ENCODE measurements at places on chromosomes 3 and 15. TPM values are rescaled to one million over a fixed set of nuclear protein-coding genes. Genes with fewer than 3 reads are reported as not detected.
A peak's percentile ranks its signal among the peaks of the same experiment; 100 is the strongest.

DNA sequence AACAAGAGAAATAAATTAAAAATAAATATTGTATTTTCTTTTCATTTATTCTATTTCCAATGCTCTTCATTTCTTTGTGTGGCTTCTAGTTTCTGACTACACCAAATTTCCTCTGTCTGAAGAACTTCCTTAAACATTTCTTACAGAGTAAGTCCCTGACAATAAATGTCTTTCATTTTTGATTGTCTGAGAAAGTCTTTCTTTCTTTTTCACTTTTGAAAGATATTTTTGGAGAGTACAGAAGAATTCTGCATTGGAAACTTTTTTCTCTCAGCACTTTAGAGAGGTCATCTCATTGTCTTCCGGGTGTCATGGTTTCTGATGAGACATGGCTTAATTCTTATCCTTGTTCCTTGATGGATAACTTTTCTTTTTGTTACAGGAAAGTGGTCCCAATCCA lies 119.6 kb downstream of the MOBP start:
- no peak for DNase-seq

DNA sequence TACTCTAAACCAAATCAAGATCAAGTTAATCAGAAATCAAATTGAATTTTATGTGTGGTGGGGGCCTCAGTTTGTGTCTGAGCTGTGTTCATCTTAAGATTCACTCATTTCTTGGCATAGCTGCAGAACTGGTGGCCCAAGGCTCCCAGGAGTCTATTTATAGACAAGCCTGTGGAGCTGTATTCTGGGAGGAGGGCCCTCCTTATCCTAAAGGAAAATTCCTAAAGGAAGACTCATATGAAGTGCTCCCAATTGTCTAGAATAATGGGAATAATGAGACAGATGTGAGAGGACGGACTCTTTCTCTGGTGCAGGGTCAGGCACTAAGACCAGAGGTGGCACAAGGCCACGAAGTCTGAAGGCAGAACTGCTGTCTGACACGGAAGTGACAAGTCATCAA lies 38.9 kb downstream of the C3orf85 start:
- DNase-seq: no peak

The PPP1R14D gene
- total RNA-seq: 197 TPM

The SATB1 gene
- 46.6 TPM for total RNA-seq

- no peak for DNase-seq
Measured at GRCh38 chr3:18080198-18080689, 337.8 kb upstream of the TBC1D5 start.

DNA sequence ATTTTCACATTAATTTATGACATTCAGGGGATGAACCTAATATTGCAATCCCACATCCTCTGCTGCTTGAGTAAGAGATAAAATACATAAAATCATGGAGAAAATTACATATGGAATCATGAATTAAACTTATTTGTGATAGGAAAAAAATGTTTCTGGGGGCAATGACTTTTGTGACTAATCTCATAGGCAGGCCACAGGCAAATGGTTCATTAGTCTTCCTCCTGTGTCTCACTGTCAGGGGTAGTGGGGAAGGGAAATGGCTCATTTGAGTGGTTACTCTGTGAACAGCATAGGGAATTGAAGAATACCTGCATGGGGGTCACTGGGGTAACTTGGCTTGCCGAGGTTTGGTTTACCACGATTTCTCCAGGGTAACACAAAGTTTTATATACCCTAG lies 72.0 kb downstream of the TFG start:
- no peak for DNase-seq

DNA sequence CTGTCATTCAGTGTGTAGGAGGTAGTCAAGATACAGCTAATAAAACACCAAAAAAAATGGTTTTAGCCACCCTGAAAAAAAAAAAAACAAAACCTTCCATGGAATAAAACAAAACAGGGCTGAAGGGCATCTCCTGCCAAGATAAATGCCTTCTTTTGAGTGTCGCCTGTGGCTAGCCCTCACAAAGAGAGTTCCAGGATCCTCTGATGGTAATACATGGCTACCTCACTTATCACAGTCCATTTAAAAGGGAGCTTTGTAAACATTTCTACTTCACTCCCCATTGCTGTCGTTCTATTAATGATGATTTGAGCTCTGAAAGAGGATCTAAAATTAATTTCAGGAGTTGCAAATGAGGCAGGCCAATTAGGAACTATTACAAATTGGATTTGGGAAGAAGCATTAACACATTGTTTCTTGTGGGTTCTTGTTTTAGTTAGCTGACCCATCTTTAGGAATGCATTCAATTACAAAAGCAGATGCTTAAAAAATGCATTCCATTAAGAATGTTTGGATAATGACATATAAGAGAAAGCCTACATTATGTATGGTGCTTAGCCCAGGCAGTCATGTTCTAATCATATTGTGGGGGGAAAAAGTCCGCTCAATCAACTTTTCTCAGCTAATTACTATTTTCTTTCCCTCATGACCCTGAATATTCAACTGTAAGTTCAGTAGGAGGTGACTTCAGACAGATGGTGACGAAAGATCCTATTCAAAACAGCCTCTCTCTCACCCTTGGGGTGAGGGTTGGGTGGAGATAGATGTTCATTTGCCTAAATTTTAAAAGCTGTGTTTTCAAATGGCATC lies 255.1 kb upstream of the WNT5A start:
- no peak for DNase-seq

DNA sequence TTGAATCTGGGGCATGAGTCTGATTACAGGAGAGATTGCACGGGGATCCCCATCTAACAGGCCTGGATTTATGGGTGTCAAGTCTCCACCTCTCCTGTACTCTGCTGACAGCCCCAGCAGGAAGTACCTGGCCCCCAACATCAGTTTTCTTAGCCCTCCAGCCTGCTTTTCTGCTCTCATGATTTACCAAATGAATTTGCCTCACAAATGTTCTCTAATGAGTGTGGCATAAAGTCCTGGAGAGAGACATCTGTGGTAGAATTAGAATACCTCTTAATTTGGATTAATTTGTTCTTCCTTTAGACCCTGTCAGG lies 60.1 kb downstream of the FNDC3B start:
- DNase-seq: no peak

- DNase-seq: no peak
Measured at GRCh38 chr3:87218560-87218959, 8.5 kb upstream of the CHMP2B start.

- no peak for DNase-seq
Measured at GRCh38 chr15:92306663-92307062, 87.0 kb upstream of the ST8SIA2 start.

- DNase-seq: peak; percentile 56
Measured at GRCh38 chr15:52527911-52528563, 643 bp downstream of the MYO5A start.

The KLHL6 gene
- total RNA-seq: 1.6 TPM

The GPR149 gene
- not detected for total RNA-seq

DNA sequence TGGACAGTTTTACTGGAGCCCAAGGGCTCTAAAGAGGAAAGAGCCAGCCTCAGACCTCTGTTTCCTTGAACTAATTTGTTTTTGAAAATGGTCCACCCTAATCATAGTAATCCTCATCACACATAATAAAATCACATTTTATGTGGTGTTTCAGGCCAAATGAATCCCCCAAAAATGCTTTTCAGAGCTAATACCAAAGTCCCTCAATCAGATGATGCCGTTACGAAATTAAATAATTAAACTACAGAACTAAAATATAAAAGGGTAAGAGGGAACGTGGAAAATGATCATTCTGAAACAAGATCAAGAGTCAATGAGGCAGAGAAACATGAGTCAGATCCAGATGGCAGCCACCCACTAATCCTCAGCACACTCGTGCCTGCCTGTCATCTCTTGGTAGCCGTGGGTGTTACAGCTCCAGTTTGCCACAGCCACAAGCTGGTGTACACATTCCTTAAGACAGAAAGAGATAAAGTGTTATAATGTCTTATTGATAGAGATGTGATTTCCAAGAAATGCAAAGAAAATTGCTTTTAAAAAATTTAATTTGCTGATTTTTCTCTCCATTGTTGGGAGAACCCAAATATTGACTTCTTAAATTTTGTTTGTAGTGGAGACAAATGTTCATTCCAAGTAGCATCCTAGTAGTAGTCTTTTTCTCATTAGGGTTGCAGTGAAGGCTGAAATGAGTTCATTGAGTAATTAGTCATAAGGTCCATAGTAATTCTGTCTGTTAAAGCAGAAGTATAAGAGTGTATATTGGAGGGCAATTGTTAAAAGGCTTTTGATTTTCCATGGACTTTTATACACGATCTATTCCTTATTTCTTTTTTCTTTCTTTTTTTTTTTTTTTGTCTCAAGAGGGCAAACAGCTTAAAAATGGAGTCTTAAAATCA lies 104.2 kb downstream of the AGBL1 start:
- no peak for DNase-seq

DNA sequence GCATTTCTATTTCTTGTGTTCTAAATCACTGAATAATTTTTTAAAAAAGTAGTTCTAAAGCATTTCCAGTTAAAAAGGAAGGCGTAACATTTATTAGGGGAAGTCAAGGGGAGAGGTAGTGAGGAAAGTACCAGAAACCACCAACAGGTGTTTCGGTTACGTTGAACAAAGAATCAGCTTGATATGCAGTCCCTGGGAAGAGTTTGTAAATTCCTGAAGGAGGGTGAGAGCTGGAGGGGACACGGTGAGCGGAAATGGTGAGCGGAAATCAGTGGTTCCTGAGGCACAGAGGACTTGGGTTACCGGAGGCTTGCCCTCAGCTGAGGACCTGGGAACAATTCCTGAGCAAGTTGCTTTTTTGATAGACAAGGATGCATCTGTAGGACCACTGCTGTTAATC lies 17.8 kb downstream of the MAP2K1 start:
- DNase-seq: no peak

The NUDT16 gene
- 209 TPM for total RNA-seq

DNA sequence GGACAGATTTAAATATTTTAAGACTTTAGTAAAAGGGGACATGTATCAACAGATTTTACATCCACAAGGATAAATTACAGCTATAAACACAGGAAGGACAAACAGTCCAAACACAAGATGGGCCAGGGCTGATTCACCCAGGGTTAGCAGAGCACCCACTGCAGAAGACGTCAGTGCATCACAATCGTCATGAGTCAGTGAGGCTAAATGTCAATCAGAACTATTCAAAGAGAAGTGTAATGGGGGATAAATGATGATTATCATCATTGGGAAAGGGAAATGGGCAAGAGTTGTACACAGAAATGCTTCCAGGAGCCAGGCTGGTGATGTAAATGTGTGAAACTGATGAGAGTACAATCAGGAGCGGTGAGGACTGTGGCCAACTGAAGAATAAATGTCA lies 226.8 kb downstream of the PLCL2 start:
- no peak for DNase-seq

DNA sequence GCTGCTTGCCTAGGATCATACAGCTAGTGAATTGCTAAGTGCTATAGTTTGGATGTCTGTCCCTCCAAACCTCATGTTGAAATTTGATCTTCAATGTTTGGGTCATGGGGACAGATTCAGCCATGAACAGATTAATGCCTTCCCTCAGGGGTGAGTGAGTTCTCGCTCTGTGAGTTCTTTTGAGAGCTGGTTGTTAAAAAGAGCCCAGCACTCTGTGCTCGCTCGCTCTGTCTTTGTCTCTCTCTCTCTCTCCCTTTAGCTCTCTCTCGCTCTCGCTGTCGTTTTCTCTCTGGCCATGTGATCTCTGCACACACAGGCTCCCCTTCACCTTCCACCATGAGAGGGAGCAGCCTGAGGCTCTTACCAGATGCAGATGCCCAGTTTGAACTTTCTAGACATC lies 14.9 kb downstream of the TRH start:
- DNase-seq: no peak

DNA sequence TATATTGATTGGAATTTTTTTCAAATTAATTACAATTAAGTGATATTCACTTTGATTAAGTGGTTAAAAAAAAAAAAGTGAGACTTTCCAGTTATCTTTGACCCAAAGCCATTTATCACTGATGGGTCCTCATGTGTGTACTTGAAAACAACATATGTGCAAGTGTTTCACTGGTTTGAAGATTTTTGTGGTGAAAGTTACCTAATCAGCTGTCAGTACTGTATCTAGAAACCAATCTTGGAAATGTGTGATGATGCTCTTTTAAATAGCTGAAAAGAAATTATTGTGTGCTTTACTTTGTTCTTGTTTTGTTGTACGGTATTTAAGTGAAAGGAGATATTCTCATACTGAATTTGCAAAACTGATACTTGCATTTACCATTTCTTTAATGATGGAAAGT lies 11.6 kb upstream of the XCR1 start:
- DNase-seq: no peak

- DNase-seq: no peak
Measured at GRCh38 chr3:113594066-113594465, 61.7 kb downstream of the SIDT1 start.

GRCh38 chr3:132008837-132009236 lies 26.0 kb downstream of the CPNE4 start:
- DNase-seq: no peak
